Stomach (tissue), 19 donors: ENCODE measurements at places on chromosomes 13 and 19. TPM values are rescaled to one million over a fixed set of nuclear protein-coding genes. Genes with fewer than 3 reads are reported as not detected.

- DNase-seq: no peak
Measured at GRCh38 chr19:29076161-29076560, 136.8 kb downstream of the UQCRFS1 start.

DNA sequence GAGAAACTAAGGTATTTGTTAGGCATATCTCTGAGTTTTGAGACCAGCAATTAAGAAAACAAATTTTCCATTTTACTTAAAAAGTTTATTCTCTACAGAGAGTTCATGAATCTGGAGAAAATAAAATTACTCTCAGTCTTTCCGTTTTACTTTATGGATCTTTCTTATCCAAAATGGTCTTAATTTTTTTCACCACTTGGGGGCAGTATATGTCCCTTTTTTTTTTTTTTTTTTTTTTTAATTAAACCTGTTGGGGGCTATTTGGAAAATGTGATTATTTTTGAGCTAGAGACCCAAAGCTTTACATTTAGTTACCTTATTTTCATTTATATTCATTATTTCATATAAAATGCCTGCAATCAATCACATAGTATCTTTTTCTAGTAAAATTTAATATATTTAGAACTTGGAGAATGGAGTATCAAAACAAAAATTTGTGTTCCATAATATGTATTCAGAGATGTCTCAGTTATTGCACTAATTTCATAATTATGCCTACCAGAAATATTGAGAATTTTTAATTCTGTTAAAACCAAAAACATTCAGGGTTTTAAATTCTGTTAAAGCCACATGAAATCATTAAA lies 27.1 kb downstream of the PIBF1 start:
- peak; percentile 23 for DNase-seq

DNA sequence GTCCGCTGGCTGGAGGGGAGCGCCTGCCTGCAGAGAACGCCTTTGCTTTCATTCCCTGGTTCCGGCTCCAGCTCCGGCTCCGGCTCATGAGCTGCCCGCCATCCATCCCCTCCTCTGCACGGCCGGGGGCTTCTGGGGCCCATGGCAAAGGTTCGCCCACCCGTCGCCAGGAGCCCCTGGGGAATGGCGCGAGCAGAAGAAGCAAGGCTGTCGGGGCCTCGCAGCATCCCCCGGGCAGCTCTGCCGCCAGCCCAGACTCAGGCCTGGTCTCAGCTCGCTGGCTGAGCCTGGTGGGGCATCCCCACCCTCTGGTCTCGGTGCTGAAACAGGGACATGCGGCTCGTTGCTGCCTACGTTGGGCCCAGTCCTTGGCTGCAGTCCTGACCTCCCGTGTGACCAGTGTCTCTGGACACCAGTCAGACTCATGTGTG lies 96.8 kb downstream of the KDM4B start:
- no peak for DNase-seq

Gene CGB8
- not detected for polyA plus RNA-seq

Gene CLEC4G
- polyA plus RNA-seq: not detected

Gene ANGPTL8
- not detected for polyA plus RNA-seq

GRCh38 chr13:30618186-30618929 lies 638 bp downstream of the USPL1 start:
- DNase-seq: peak; percentile 27

DNA sequence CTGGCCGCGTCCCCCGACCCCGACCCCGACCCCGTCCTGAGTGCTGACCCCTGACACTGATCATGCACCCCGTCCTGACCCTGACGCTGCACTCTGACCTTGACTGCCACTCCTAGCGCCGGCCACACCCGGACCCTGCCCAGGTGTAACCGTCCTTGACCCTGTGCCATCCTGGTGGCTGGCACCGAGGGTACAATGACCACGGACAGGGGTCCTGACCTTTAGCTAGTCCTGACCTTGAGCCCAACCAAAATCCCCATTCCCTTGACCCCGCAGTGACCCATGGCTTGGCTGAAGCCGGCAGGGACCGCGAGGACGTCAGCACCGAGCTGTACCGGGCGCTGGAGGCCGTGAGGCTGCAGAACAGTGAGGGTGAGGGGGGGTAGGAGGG lies 25.9 kb downstream of the CLEC4M start:
- DNase-seq: no peak

Gene CELF5
- polyA plus RNA-seq: not detected

DNA sequence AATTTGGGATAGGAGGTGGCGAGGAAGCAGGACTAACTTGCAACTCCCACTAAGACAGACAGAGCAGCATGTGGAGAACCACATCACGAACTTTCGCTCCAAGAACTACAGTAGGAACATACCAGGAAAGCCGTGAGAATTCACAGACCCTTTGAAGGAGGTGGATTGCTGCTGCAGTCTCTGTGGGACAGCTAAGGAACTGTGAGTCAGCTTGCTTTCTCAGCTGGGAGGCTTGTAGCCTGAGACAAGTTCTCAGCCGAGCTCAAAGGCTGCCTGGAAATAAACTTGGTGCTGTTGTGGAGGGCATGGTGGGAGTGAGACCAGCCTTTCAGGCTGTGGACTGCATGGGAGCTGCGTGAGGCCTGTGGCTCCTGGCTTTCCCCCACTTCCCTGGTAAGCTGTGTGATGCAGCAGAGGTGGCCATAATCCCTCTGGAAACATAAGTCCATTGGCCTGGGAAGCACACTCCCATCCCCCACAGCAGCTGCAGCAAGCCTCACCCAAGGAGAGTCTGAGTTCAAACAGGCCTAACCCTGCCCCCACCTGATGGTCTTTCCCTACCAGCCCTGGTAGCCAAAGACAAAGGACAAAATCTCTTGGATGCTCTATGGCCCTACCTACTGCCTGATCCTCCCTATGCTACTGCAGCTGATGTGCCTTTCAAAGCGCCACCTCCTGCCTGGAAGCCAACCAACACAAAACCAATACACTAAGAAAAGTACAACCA lies 441.1 kb upstream of the HTR2A start:
- DNase-seq: no peak

- DNase-seq: no peak
Measured at GRCh38 chr19:38277549-38277948, 13.2 kb downstream of the SPINT2 start.

DNA sequence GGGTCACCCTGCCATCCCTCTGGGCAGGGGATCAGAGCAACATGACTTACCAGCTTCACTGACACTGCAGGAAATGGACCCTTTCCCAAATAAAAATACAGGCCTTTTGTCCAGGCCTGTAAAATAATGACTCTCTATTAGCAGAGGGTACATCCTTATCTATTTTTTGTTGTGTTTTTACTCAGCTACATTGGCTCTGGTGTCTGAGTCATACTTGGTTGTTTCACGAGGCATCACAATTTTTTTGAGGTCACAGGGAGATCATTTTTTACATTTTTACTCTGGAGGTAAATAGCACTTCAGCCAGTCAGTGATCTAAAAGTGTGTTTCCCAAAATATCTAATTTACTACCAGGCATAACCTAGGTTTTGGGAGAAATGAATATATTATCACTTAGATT lies 6.9 kb upstream of the HTR2A start:
- no peak for DNase-seq

- DNase-seq: peak; percentile 64
Measured at GRCh38 chr13:23377983-23378632, 55.4 kb downstream of the SACS start.
